ENCODE measurements at places on chromosomes 13 and 19. TPM values are rescaled to one million over a fixed set of nuclear protein-coding genes. Genes with fewer than 3 reads are reported as not detected.

DNA sequence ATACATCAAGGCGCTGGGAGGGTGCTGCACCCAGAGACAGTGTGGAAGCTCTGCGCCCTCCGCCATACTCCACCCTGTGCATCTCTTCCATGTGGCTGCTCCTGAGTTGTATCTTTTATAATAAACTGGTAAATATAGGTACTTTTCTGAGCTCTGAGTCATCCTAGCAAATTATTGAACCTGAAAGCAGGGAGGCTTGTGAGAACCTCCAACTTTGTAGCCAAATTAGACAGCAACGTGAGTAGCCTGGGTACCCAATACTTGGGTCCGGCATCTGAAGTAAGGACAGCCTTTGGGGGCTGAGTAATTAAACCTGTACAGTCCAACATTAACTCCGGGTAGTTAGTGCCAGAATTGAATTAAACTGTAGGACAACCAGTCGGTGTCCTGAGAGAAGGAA, 57.4 kb downstream of the RUBCNL start:
- H3K4me3 ChIP-seq = no peak overlapping the region
- no peaks in the 10 kb centered on the region for H3K27me3 ChIP-seq
- no peak overlapping the region for H3K27ac ChIP-seq
- H3K4me1 ChIP-seq = peaks cover 6% of the 10 kb centered on the region
- H3K36me3 ChIP-seq = no peaks in the 10 kb centered on the region
- DNase-seq = no peak

DNA sequence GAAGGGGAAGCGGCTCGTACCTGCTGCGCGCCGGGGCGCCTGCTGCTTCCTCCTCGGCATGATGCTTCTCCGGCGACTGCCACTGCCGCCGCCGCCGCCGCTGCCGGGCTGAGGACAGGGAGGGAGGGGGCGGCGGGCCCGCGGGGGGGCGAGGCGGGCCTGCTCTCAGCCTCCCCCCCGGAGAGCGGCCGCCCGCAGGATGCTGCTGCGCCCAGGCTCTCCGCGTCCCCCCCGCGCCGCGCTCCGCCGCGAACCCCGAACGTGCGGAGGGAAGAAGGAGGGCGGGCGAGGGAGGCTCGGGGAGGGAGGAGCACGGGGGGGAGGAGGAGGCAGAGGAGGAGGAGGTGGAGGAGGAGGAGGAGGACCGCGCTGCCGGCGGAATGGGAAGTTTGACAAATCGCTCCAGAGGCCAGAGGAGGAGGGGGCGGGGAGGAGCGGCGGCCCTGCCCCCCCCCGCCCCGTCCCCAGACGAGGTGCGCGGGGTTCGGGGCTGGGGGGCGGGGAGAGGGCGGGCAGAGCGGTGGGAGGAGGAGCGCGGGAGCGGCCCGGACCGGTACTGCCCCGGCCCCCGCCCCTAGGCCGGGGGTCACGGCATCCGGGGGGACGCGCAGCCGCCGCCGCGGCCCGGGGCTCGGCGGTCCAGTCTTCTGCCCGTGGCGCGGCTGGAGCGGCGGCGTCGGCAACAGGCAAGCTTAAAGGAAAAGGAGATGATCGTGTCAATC, at the start of gene TSHZ3:
TSS of gene TSHZ3 (minus strand) at position 277 of the 722 bp plus-strand sequence. CDS start at position 60, 217 bp downstream.
- no peaks in the 10 kb centered on the region for H3K4me1 ChIP-seq
- H3K36me3 ChIP-seq = no peaks in the 10 kb centered on the region
- H3K27me3 ChIP-seq = peaks cover 89% of the 10 kb centered on the region
- H3K27ac ChIP-seq = no peak within 1 kb of the TSS
- peak within 1 kb of the TSS; percentile 49 for H3K4me3 ChIP-seq
- DNase-seq = no peak

DNA sequence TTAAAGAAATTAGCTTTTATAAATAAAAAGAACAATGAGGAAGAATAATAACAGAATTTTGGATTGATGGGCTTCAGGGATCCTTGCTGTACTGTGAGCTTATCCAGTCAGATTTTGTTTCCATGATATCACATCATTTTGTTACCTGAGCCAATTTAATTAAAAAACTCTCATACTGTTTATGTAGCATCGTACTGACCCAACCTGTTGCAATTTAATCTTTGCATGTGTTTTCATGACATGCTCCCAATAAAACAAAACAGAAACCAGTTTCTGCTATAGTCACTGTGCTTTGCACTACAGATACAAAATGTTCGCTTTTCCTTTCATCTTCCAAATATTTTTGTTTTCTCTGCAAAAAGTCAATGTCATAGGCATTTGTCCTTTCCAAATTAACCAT, 109.7 kb upstream of the RNF113B start:
- H3K4me1 ChIP-seq = peaks cover 3% of the 10 kb centered on the region
- no peak overlapping the region for H3K4me3 ChIP-seq
- DNase-seq = no peak
- no peaks in the 10 kb centered on the region for H3K36me3 ChIP-seq
- no peak overlapping the region for H3K27ac ChIP-seq

The PBX4 gene
- 4.1 TPM for total RNA-seq

GRCh38 chr19:38437295-38437694, 3.8 kb downstream of the RYR1 start:
- H3K27ac ChIP-seq = no peak overlapping the region
- no peak for DNase-seq
- no peaks in the 10 kb centered on the region for H3K36me3 ChIP-seq
- H3K27me3 ChIP-seq = peaks cover 23% of the 10 kb centered on the region

The PRODH2 gene
- total RNA-seq = 0.19 TPM

The PTH2 gene
- not detected for total RNA-seq

The HIF3A gene
- total RNA-seq = 0.66 TPM

DNA sequence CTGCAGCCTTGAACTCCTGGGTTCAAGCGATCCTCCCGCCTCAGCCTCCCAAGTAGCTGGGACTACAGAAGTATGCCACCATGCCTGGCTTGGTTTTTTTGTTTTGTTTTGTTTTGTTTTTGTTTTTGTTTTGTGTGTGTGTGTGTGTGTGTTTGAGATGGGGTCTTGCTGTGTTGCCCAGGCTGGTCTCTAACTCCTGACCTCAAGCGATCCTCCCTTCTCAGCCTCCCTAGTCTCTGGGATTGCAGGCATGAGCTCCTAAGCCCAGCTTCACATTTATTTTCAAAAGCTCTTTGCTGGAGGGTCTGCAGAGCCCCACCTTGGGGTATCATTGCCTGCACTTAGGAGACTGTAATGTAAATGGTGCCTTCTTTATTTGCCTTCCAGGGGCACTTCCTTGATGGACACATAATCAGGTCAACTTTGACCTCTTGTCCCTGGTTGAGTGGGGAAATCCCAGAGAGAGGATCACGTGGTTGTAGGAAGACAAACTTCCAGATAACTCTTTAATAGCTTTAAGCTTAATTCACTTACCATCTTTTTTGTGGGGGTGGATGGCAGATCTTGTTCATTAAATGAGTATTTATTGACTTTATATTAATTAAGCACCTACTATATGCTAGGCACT, 72.9 kb upstream of the NPAS1 start:
- no peak overlapping the region for H3K4me3 ChIP-seq
- H3K27me3 ChIP-seq = no peaks in the 10 kb centered on the region
- no peak for DNase-seq
- peaks cover 14% of the 10 kb centered on the region for H3K36me3 ChIP-seq

The KISS1R gene
- total RNA-seq = 0.24 TPM

GRCh38 chr19:29517412-29517811, 8.4 kb upstream of the VSTM2B start:
- H3K36me3 ChIP-seq = no peaks in the 10 kb centered on the region
- H3K4me1 ChIP-seq = no peaks in the 10 kb centered on the region
- no peak for DNase-seq
- H3K27ac ChIP-seq = no peak overlapping the region

The MTUS2 gene
- 0.09 TPM for total RNA-seq

The MAP4K1 gene
- 24.6 TPM for total RNA-seq

DNA sequence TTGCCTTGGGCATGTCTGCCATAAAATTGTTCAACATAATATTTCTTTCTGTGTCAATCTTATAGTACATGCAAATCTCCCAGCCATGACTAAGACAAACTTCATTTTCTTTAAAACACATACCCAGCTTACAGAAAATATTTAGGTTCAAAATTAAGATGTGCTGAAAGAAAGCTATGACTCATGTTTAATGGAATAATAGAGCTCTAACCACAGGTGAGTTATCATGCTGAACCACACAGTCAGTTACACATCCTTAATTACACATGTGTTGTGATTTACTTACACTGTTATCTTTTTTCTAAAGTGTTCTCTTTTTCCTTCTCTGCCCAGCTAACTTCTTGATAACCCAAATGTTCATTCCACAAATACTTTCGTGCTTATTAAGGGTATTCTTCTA, 1831.2 kb downstream of the OLFM4 start:
- H3K4me1 ChIP-seq = no peaks in the 10 kb centered on the region
- no peaks in the 10 kb centered on the region for H3K36me3 ChIP-seq
- H3K27ac ChIP-seq = no peak overlapping the region

The NLRP7 gene
- 0.19 TPM for total RNA-seq

GRCh38 chr13:40553356-40553755, 113.1 kb downstream of the FOXO1 start:
- no peak overlapping the region for H3K4me3 ChIP-seq
- no peak for DNase-seq
- H3K4me1 ChIP-seq = no peaks in the 10 kb centered on the region

DNA sequence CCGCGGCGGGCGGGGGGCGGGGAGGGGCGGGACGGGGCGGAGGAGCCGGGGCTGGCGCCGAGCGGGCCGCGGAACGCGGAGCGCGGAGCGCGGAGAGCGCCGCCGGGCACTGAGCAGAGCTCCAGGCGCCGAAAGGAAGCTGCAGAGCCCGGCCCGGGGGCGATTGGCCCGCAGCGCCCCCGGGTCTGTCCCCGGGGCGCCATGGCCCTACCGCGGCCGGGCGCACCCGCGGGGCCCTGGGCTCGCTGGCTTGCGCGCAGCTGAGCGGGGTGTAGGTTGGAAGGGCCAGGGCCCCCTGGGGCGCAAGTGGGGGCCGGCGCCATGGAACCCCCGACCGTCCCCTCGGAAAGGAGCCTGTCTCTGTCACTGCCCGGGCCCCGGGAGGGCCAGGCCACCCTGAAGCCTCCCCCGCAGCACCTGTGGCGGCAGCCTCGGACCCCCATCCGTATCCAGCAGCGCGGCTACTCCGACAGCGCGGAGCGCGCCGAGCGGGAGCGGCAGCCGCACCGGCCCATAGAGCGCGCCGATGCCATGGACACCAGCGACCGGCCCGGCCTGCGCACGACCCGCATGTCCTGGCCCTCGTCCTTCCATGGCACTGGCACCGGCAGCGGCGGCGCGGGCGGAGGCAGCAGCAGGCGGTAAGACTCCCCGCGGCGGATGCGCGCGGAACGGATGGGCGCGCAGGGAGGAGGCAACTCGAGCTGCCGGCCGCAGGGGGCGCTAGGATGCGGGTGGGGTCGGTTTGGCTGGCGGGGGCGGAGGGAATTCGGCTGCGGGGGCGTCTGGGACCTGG, at the start of gene PDE4A:
TSS of gene PDE4A (plus strand) at position 95 of the 796 bp plus-strand sequence. CDS start at position 322, 227 bp downstream.
- no peak within 1 kb of the TSS for H3K27ac ChIP-seq
- peak; percentile 65 for DNase-seq
- no peaks in the 10 kb centered on the region for H3K36me3 ChIP-seq
- peak within 1 kb of the TSS; percentile 33 for H3K4me3 ChIP-seq
- peaks cover 75% of the 10 kb centered on the region for H3K27me3 ChIP-seq
- peaks cover 23% of the 10 kb centered on the region for H3K4me1 ChIP-seq

GRCh38 chr19:1748115-1748872, 5.0 kb upstream of the ONECUT3 start:
- H3K36me3 ChIP-seq = no peaks in the 10 kb centered on the region
- no peak overlapping the region for H3K4me3 ChIP-seq

GRCh38 chr13:42422681-42423080, 150.7 kb downstream of the AKAP11 start:
- H3K27ac ChIP-seq = no peak overlapping the region
- DNase-seq = no peak
- H3K4me3 ChIP-seq = no peak overlapping the region
- no peaks in the 10 kb centered on the region for H3K27me3 ChIP-seq

The ZNF492 gene
- 2.0 TPM for total RNA-seq

GRCh38 chr19:44050740-44051649, 841 bp upstream of the ZNF223 start:
- DNase-seq = no peak
- peak overlapping the region; percentile 53 for H3K4me3 ChIP-seq
- no peak overlapping the region for H3K27ac ChIP-seq
- H3K36me3 ChIP-seq = no peaks in the 10 kb centered on the region

The IL12RB1 gene
- total RNA-seq = 7.4 TPM

The PDX1 gene
- total RNA-seq = not detected

GRCh38 chr13:106551350-106551749, 15.9 kb upstream of the EFNB2 start:
- no peaks in the 10 kb centered on the region for H3K27me3 ChIP-seq
- no peak overlapping the region for H3K4me3 ChIP-seq
- no peaks in the 10 kb centered on the region for H3K4me1 ChIP-seq

DNA sequence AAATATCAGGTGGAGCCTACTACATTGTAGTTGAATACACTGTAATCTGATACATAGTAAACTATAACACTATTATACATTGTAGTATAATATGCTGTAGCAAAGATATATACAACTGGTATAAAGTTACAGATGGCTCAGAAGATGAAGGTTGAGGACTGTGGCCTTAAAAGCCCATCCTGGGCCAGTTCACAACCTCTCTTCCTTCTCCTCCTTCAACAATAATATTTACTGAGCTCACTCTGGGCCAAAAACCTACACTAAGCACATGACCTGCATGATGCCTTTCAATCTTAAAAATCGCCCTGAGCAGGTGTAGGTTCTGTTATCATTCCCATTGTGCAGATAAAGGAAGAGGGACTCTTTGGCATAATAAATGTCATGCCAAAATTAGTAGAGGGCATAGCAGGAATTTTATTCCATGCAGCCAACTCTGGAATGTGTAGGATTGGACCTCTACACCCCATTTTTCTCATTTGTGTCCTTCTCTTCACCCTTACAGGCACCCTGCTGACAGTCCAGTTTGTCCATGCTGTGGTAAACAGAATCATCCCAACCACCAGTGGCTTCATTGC, 14.6 kb upstream of the SIN3B start:
- no peak overlapping the region for H3K4me3 ChIP-seq
- no peak overlapping the region for H3K27ac ChIP-seq
- H3K36me3 ChIP-seq = no peaks in the 10 kb centered on the region

- no peak overlapping the region for H3K27ac ChIP-seq
- no peaks in the 10 kb centered on the region for H3K4me1 ChIP-seq
- no peaks in the 10 kb centered on the region for H3K36me3 ChIP-seq
These were observed 1674.2 kb downstream of the PCDH9 start for GRCh38 chr13:65555962-65556361.

DNA sequence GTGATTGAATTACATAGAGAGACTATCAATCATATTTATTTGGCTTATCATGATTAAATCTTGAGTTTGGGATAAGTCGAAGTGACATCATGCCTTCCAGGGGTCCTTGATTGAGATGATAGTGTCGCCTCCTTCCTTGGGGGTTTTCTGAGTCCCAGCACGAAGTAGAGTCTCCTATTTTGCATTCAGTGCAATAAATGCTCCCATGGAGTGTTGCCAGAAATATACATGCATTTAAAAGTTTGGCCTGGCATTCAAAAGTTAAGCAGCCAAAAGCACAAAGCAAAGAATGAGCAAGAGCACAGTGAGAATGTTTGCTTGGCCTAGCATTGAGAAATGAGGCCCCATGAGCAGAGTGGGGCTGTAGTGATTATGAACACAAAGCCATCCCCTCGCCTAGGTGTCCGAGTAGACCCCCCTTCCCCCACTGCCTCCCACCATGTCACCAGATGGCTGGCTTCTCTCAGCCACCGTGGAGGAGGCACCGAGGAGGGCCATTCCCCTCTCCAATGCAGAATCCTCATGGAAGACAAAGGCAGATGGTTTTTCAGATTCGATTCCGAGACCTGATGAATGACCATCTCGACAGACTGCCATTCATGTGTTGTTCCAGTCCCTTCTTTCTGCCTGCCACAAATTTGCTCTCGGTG, 58.8 kb upstream of the UBL3 start:
- H3K27ac ChIP-seq = no peak overlapping the region
- no peak overlapping the region for H3K4me3 ChIP-seq

The POSTN gene
- 103 TPM for total RNA-seq

- no peak within 1 kb of the TSS for H3K27ac ChIP-seq
- H3K4me3 ChIP-seq = no peak within 1 kb of the TSS
- H3K36me3 ChIP-seq = no peaks in the 10 kb centered on the region
- no peak for DNase-seq
- no peaks in the 10 kb centered on the region for H3K4me1 ChIP-seq
These were observed at the start of gene CEACAM5 for GRCh38 chr19:41708481-41708880. Gene CEACAM5 (plus strand): TSS chr19:41708626. CDS start chr19:41708732, 106 bp downstream.

The JSRP1 gene
- 0.90 TPM for total RNA-seq
